Fibroblast of pulmonary artery (primary cell): ENCODE measurements at places on chromosomes 6 and 20.

- DNase-seq = peak; percentile 63
These were observed 161.1 kb downstream of the FARS2 start for GRCh38 chr6:5422321-5422915.

GRCh38 chr6:38088010-38088409 is 268.5 kb downstream of the ZFAND3 start:
- no peak for DNase-seq

DNA sequence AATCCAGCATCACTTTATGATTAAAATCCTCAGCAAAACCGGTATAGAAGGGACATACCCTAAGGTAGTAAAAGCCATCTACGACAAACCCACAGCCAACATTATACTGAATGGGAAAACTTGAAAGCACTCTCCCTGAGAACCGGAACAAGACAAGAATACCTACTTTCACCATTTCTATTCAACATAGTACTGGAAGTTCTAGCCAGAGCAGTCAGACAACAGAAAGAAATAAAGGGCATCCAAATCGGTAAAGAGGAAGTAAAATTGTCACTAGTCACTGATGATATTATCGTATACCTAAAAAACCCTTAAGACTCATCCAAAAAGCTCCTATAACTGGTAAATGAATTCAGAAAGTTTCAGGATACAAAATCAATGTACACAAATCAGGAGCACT is 33.3 kb downstream of the BLOC1S5 start:
- no peak for DNase-seq

GRCh38 chr6:16727996-16728395 is 33.3 kb downstream of the ATXN1 start:
- no peak for DNase-seq

DNA sequence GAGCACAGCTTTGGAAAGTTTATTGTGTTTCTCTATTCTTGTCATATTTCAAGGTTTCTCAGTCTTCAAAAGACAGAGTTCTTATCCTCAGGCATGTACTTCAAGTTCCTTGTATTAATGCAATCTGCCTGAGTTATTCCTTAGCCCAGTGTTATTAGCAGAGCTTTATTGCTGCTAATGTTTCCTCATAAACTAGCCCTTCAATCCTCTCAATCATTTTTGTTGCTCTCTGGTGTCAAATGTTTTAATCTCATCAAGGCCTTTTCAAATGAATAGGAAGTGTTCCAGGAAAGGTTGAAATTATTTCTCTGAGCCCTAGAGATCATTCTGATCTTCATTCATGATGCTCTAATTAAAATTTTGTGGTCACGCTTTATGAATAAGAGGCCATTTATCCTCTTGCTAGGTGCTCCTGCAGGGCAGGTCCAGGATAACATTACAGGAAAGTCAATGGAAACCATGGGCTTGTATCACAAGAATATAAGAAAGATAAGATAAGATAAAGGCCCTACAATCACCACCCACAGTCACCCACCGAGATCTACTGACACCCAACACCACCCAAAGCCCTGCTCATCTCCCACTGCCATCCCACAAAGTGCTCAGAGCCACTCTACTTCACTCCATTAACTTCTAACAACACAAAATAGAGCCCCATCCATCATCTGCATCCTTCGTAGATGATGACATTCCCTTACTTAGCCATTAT is 125.9 kb downstream of the COL9A1 start:
- no peak for DNase-seq

DNA sequence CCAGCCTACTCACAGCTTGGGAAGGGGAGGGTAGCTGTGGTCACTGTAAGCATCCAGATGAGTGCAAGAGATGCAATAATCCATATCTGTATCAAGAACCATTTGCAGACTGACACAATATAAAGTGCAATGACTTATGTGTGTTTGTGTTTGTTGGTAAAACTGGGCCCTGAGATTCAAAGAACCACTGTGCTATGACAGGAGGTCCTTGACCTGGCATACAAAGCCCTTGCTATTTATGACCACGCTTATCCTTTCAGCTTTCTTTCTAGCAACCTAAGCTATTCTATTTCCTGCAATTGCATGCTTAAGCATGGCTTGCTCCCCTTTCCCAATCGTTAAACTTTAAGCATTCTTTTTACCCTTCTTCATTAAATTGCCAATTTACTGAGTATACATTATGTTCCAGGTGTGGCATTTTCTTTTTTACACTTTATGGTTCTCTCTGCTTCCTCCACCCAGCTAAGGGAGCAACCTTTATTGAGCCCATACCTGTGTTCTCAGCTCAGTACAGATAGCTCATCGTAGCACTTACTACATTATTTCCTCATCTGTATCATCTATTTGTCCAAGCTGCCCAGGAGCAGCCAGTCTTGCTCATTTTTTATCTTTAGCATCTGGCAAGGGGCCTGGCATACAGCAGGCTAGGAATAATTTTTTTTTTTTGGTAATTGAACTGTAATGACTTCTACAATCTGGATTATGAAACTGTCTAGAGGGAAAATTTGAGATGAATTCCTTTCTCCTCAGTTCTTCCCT is 3.5 kb downstream of the MCUR1 start:
- no peak for DNase-seq

GRCh38 chr6:167735951-167736288 is 90.8 kb upstream of the AFDN start:
- DNase-seq = no peak

- DNase-seq = peak; percentile 3
These were observed 246.1 kb downstream of the TFAP2C start for GRCh38 chr20:56875052-56875659.

DNA sequence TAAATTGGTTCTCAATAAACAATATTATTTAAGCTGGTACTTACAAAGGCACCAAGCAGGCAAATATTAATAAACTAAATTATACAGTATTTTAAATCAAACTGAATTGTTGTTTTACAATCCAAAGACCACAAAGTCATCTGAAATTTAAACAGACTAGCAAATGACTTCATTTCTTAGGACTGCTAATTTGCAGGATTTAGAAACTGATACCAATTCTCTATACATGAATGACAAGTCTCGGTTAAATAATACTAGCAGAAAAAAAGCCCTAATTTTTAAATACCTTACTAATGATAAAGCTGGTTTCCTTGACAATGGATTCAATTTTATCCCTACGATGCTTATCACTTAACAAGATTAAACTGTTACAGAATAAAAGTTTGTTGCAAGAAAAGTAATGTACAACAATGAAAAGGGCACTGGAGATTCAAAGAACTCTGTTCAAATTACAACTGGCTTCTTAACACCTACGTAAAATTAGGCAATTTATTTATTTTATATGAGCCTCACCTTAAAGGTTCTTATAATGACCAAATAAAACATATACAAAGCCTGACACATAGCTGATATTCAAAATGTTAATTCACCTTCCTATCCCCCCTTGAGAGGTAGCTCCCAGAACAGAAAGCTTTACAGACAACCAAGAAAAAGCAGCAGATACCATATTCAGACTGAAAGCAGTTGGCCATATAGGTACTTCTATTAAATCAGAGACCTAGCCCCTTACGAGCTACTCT is 33.1 kb downstream of the HBS1L start:
- no peak for DNase-seq

DNA sequence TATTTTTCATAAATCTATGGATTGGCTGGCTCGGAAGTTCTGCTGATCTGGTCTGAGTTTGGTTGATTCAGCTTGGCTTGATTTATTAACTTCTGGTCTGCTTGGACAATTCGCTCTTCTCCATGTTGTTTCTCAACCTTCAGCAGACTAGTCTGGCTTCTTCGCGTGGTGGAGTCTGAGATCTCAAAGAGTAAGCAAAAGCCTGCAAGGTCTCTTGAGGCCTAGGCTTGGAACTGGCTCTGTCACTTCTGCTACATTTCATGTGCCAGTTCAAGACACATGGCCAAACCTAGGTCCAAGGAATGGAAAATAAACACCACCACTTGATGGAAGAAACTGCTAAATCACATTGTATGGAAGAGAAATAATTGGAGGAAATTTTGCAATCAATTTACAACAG is 115.1 kb upstream of the JAG1 start:
- DNase-seq = no peak

- DNase-seq = no peak
These were observed 91.9 kb downstream of the CDH4 start for GRCh38 chr20:61343934-61344333.

DNA sequence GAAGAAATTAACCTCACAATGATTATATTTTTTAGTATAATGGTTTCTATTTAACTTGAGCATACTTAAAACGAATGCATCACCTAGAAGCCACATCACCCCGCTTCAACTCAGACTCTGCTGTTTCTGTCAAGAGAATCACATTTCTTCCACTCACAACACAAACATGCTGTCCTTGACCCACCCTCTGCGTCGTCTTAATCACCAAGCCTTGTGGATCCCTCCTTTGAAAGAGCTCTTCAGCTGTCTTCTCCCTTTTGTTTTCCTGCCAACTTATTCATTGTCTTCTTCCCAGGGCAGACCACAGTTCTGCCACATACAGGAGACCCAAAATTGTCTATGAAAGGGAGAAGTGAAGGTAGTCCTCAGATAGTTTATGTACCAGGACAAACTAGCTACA is 595.6 kb upstream of the AGPAT4 start:
- DNase-seq = no peak

GRCh38 chr20:17827759-17828559 is 128.2 kb downstream of the BANF2 start:
- DNase-seq = no peak

- no peak for DNase-seq
These were observed 28.6 kb upstream of the SAMD5 start for GRCh38 chr6:147479857-147480256.

DNA sequence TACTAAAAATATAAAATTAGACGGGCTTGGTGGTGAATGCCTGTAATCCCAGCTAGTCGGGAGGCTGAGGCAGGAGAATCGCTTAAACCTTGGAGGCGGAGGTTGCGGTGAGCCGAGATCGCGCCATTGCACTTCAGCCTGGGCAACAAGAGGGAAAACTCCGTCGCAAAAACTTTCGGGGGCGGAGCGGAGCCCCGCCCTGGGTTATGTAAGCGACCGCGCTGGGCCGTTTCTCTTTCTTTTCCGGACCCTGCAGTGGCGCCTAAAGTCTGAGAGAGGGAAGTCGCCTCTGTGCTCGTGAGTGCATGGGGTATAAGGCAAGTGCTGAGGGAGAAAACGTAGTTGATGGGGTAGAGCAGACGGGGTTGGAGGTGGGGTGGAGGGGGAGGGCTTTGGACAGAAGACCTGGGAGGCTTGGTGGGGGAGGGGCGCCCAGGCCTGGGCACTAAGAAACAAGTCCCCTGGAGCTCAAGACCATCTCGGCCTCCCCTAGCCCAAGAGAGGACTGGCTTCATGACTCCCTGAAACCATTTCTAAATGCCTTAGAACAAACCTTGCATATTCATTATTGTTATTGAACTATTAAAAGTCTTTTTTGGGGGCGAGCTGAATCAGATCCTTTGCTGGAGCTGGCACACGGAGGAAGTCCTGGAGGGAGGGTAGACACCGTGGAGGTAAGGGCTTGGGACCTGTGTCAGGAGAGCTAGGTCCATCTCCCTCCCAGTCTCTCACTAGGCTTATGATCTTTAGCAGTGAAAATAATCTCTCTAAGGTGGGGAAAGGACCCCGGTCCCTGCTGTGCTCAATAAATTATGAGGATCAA is 2.7 kb upstream of the MICA start:
- peak; percentile 67 for DNase-seq

DNA sequence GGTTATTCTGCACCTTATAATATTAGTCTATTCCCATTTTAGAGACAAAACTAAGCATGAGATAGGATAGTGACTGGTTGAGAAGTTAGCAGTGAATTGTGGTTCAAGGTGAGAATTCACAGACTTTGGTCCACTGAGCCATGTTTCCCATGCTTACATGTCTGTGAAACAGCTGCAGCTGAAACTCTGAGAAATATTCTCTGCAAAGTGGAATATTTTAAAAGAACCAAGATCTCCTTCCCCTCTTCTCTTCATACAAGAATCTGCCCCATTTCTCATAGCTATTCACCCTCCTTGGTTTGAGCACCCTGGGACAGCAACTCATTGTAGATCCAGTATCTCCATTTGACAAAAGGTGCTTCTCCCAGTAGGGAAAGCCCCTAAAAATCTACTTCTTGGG is 70.2 kb upstream of the TMEM170B start:
- DNase-seq = no peak

DNA sequence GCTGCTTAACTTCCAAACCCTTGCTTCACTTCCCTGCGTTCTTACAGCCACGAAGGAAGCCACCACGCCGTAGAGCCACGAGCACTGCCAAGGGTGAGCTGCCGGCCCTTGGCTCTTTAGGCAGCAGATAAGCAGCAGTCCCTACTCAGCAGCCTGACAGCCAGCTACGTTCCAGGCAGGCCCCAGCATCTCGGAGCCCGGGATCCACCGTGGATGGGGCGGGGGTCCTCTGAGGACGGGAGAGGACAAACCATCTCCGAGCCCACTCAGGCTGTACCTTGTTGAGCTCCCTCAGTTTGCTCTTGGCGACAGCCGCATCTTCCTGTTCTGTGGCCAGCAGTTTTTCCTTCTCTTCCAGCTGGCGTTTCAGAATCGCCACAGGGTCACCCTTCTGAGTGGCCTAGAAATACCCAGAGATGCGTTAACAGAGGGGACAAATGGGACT is 40.5 kb downstream of the RRBP1 start:
- no peak for DNase-seq

DNA sequence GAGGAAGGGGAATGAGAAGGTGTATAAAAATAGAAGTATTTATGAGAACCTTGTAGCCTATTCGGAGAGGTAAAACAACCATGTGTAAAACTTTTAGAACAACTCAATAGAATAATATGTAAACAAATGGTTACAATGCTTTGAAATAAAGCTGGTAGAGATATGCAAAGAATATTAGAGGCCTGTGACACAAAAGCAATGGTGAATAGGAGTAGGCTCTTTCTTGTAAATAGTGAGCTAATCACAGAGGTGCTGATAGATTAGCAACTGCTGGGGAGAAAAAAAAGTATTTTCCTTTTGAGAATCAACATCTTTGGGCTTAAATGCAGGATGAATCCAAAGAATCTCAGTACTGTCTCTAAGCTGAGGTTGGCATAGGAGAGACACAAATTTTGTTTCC is 7.0 kb downstream of the TMEM200A start:
- DNase-seq = no peak

DNA sequence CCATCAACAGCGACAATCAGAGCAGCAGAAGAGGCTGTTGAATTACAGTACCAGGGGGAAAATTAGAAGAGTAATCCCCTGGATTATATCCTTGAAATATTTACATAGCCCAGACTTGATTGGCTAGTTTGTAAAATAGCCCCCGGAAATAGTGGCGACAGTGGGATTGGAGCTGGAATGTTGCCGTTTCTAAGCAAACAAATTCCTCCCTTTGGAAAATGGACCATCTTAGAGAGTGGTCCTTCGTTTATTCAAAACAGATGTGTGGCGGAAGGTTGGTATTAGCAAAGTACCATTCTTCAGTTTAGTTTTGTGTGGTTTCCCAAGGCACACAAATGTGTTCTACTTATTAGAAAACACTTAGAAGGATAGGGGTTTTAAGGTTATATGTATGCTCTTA is 4.5 kb upstream of the EPB41L2 start:
- no peak for DNase-seq

DNA sequence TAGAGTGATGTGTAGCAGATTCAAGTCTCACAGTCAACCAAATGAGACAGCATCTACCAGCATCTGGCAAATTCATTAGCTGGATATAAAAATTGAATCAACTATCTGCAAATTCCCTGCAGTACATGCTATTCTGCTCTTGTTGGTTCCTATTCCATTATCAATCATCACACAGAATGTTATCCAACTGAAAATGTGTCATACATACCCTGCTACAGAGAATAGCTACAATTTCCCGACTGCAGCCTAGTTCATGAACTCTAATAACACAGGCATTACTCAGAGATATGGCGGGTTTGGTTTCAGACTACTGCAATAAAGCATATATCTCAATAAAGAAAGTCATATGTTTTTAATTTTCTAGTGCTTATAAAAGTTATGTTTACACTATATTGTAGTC is 78.4 kb downstream of the AHI1 start:
- DNase-seq = peak; percentile 72
